Stimulated activated CD4-positive, alpha-beta T cell treated with anti-CD3 and anti-CD28 coated beads, TNF-alpha, amount 100 ng/mL, for 1 hour (primary cell): ENCODE measurements at places on chromosomes 1 and 21.

- DNase-seq = no peak
Observed at GRCh38 chr1:83769594-83770318, 229.2 kb downstream of the TTLL7 start.

- no peak for DNase-seq
Observed at GRCh38 chr1:202579806-202580205, 130.4 kb downstream of the SYT2 start.

- DNase-seq = no peak
Observed at GRCh38 chr1:224502459-224503160, 68.0 kb upstream of the WDR26 start.

DNA sequence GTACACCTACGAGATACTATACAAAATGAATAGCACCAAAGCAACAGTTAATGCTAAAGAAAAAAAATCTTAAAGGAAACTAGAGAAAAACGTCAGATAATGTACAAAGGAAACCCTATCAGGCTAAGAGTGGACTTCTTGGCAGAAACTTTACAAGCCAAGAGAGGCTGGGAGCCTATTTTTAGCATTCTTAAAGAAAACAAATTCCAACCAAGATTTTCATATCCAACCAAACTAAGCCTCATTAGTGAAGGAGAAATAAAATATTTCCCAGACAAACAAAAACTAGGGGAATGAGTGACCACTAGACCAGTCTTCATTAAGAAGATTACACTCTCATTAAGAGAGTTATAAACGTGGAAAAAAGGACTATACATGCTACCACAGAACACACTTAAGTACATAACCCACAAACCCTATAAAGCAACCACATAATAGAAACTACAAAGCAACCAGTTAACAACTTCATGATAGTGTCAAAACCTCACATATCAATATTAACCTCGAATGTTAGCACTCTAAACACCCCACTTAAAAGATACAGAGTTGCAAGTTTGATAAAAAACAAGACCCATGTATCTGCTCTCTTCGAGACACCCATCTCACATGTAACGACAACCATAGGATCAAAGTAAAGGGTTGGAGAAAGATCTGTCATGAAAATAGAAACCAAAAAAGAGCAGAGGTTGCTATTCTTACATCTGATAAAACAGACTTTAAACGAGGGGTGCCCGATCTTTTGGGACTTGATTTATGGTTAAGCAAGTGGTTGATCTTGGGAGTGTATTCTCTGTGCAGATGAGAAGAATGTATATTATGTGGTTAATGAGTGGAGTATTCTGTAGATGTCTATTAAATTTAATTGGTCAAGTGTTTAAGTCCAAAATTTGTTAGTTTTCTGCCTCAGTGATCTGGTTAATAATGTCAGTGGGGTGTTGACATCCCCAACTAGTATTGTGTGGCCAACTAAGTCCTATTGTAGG, 1301.4 kb downstream of the PLA2G4A start:
- no peak for DNase-seq

DNA sequence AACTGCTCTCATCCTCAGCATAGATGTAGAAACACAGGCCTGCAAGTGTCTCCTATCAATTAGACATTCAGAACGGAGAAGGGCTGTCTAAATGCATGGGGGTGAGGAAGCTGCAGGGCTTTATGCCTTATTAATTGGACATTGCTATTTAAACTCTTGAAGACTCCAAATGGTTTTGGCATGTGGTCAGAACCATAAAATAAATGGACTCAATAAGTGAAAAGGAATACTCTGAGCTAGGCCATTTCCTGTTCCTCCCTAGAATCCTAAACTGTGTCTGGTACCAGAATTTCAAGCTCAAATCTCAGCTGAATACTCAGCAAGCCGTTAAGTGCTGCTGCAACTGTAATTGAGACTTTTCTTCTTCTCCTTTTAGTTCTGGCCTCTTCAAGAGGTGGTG, 80.4 kb upstream of the C1orf87 start:
- DNase-seq = no peak

DNA sequence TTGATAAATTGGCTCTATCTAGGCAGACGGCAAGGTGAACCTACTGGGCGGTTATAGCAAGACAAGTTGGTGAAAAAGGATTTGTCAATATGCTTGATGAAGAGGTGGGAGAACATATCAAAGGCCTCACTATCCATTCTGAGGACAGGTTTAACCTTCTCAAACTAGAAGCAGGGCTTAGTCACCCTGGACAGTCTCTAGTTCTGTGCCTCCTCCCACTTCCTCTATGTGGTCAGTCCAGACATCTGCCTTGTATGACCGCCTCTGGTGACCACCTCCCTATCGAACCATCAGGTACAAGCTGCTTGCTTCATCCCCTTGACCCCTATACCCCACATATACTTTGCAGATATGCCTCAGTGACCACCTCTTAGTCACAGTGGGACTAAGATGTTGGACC, 2.3 kb upstream of the SCYL3 start:
- no peak for DNase-seq

GRCh38 chr1:85230305-85230977, 29.0 kb downstream of the C1orf52 start:
- no peak for DNase-seq

DNA sequence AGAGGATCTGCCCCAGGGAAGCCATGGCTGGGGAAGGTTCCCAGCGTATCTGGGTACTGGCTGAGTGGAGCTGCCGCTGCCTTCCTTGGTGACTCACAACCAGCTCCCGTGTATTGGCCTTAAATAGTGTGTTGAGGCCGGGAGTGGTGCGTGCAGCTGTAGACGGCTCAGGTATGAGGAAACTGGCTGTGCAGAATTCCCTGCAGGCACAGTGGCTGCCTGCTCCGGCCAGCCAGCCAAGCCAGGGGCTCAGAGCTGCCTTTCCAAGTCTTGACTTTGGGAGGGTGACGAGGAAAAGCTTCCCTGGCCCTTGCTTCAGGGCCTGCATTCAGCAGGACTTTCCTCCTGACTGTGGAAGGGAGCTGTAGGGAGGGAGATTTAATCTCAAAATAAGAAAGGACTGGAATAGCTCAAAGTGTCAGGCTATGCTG, at the start of gene VTCN1:
TSS of gene VTCN1 (minus strand) at position 97 of the 431 bp plus-strand sequence. CDS start at position 25, 72 bp downstream.
- no peak for DNase-seq

- DNase-seq = no peak
Observed at GRCh38 chr1:204928671-204929486, 58.2 kb downstream of the NFASC start.

- DNase-seq = no peak
Observed at GRCh38 chr1:41365772-41366454, 4.7 kb downstream of the FOXO6 start.

GRCh38 chr21:21730512-21730911, 732.3 kb downstream of the NCAM2 start:
- DNase-seq = no peak

DNA sequence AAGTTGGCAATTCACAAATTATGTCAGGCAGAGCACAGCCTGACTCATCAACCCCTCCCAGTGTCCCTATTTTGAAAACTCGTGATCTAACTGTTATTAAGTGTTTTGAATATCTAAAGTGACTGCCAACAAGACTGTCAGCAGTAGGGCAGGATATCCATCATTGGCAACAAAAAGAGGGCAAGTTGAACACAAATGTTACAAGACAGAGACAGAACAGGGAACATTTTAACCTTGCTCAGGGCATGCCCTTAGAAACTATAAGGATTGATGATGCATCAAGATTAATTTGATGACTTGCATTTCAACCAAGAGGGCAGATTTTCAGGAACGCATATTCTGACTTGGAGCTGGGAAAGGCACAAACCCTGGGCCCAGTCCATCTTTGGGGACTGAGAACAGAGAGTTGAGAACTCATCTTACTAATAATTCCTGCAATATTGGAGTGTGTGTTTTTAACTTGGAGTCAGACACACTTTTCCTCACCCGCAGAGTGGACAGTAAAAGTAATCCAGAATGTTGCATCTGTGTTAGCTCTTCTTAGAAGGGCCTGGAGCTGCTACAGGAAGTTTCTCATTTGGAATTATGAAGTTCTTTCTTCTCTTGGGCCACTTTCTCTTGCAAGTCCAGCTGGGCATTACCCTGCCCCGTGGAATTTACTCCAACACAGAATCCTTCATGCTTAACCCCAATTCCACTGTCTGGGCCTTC, 317.2 kb downstream of the LTN1 start:
- no peak for DNase-seq

DNA sequence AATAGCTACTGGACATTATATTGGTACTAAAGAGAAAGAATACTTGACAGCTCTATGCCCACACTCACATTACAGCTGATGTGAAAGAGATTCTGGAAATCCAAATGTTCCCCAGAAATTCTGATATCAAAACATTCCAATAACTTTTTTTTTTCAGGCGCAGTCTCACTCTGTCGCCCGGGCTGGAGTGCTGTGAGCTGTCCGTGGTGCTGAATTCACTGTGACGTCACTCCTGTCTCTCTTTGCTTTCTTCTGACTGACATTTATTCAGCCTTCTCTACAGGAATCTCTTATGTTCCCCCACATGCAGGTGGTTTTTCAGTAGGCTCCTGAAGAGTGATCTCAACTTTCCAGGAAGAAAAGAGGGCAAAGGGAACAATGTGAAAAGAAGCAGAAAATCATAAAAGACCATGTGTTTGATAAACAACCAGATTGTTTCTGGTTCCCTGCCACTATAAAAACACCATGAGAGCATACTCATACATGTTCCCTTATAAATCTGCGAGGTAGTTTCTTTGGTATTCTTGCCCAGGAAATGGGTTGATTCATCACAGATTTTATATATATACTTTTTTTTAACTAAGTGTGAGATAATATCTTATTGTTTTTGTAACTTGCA, 6.2 kb downstream of the S100A7A start:
- DNase-seq = peak; percentile 57

DNA sequence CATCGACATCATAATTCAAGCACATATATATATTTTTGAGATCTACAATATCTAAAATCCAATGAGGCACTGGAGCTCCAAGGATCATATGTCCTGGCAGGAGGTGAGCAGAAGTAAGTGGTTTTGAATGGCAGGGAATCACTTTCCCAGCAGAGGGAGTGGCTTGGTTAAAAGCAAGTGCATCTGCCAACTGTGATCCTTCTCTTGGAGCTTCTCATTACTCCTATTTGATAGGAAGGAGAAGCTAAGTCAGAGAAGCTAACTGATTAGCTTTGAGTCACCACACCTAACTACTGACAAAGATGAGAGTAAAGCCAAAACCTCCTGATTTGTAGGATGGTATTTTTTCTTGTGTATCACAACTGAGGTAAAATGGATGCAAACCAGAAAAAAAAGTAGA, 55.0 kb downstream of the ALG14 start:
- DNase-seq = no peak

DNA sequence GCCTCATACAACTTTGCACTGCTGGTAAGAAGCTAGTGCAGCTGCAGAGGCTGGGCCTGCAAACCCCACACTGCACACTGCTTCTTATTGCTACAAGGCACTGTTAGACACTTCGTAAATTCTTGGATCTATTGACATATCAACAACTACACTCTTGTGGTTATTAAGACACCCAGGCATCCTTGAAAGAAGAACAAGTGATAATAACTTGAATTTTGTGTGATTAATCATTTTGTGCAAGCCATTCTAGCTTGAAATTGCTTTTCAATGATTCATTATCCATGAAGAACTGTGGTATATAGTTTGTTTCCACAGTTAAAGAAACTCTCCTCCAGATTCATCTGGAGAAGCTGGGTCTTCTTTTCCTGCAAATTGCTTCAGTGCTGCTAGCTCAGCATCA, 33.7 kb upstream of the IFI44L start:
- DNase-seq = no peak

DNA sequence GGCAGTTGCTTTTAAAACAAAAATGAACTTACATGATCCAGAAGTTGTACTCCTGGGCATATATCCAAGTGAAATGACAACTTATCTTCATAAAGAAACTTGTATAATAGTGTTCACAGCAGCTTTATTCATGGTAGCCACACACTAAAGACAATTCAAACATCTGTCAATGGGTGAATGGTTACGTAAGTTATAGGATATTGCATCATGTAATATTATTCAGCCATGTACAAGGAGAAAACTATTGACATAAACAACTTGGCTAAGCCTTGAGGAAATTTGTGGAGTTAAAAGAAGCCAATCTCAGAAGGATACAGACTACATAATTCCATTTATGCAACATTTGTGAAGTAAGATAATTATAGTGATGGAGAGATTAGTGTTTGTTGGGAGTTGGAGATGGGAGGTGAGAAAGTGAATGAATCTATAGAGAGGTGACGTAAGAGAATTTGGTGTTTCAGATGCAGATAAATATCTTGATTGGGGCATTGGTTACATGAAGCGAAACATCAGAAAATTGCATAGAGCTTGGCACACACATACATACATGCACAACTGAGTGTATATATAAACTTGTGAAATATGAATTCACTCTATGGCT, 49.9 kb upstream of the GRIK1 start:
- DNase-seq = no peak

GRCh38 chr1:194084755-194085154, 898.3 kb upstream of the B3GALT2 start:
- no peak for DNase-seq

GRCh38 chr21:18493422-18493821, 89.8 kb upstream of the TMPRSS15 start:
- DNase-seq = no peak

DNA sequence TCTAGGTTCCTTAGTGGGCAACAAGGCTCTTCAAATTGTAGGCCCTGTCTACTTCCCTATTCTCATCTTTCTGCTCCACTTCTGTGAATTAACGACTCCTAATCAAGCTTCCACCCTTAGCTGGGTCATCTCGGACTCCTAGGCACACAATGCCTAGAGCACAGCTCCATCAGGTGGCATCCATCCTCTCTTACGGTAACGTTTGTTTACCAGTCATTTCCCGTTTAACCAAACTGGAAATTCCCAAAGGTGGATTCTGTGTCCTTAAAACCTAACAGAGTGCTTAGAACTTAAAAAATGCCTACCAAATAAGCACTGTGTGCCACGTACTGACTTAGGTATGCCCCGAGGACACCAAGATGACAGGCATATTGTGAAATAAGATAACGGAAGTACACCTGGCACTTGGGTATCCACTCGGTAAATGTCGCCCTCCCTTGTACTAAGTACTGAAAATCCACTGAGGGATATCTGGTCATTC, 1.5 kb downstream of the PARP1 start:
- DNase-seq = no peak
